ENCODE measurements at places on chromosomes 11 and 22.

- DNase-seq: no peak
These were observed 418 bp downstream of the ACO2 start for GRCh38 chr22:41469218-41469851.

- DNase-seq: no peak
These were observed 8.4 kb downstream of the APLP2 start for GRCh38 chr11:130078080-130078479.

DNA sequence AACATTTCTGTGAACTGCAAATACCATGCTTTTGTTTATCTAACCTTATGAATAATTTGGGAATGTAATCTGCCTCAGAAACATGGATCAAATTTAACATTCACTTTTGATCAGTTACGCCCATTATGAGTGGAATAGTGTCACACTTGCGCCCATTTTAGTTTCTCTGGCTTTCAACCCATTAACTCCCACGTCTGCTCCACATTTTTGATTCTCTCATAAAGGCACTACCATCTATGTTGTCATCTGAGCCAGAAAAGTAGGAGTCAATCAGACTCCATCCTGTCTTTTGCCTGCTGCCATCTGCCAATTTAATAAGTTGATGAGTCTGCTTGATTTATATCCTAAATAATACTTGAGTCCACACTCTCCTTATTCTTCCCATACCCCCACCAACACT, 1090.7 kb downstream of the DLG2 start:
- DNase-seq: no peak

- DNase-seq: no peak
These were observed 233.6 kb downstream of the BRD1 start for GRCh38 chr22:49594078-49594477.

- DNase-seq: no peak
These were observed 86.1 kb upstream of the HORMAD2 start for GRCh38 chr22:29994027-29994715.

Data from anterior cingulate cortex (tissue), 58 donors.